ENCODE measurements at places on chromosomes 4 and X. TPM values are rescaled to one million over a fixed set of nuclear protein-coding genes. Genes with fewer than 3 reads are reported as not detected.

DNA sequence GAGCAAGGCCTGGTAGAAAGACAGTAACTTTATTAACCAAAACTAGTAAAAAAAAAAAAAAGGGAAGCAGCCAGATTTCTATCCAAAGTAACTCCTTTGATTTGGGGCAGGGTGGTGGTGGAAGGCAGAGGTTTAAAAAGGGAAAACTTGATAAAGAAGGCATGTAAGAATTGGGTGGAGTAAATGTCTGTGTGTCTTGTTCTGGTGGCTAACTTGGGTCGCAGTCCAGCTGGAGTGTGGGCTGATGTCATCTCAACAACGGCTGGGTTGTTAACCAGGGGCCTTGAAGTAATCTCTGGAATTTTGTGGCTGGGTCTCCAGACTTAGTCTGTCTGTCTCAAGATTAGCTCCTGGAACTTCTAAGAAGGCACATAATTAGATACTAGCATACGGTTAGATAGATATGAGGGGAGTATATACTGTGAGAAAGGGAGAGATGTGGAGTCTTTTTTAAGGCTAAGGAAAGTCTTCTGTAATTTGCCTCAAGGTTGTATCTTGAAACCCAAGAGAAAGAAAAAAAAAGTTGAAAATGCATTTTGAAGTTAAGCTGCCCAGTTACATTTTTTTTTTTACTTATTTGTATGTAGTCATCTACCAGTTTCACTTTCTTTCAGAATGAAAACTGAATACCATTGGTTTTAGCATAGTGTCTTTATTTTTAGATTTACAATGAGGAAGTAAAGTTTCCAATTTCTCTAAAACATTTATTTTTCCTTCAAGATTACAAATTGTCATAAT is 48.3 kb downstream of the MTHFD2L start:
- no peak for DNase-seq

GRCh38 chr4:80138551-80139538 is 58.5 kb upstream of the PRDM8 start:
- no peak for DNase-seq

DNA sequence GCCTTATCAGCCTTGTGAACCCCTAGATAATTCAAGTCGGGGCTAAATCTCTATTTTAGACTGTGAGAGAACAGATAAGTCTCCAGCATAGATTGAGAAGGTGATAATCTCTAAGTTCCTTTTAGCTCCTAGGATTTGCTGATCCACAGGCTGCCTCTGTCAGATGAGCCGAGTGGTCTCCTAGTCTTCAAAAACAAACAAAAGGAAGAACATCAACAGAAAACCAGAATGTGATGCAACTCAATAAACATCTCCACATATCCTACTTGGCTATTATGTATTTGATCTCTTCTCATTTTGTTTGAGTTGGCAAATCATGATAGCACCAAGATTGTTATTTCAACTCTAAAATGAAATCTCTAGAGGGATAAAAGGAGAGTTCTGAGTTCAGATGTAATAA is 88.4 kb upstream of the SLC7A11 start:
- DNase-seq: no peak

DNA sequence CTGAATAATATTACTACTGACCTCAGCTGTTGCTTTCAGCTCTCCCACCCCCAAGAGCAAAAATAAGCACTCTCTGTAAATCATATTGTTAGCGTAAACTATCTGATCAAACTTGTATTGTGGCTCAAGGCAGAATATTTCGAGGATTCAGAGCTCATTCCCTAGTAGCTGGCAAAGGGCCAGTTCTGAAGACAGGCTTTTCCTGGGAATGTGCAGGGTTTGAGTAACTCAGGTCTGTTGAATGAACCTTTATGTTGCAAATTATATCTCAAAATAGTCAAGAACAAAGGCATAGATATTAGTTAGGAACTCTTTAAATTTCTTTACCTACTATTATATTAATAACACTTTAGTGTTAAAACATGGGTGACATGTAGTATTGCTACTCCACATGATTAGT is 454.9 kb downstream of the CCSER1 start:
- no peak for DNase-seq

GRCh38 chr4:139934057-139934707 is 219.8 kb downstream of the MAML3 start:
- DNase-seq: peak; percentile 55

DNA sequence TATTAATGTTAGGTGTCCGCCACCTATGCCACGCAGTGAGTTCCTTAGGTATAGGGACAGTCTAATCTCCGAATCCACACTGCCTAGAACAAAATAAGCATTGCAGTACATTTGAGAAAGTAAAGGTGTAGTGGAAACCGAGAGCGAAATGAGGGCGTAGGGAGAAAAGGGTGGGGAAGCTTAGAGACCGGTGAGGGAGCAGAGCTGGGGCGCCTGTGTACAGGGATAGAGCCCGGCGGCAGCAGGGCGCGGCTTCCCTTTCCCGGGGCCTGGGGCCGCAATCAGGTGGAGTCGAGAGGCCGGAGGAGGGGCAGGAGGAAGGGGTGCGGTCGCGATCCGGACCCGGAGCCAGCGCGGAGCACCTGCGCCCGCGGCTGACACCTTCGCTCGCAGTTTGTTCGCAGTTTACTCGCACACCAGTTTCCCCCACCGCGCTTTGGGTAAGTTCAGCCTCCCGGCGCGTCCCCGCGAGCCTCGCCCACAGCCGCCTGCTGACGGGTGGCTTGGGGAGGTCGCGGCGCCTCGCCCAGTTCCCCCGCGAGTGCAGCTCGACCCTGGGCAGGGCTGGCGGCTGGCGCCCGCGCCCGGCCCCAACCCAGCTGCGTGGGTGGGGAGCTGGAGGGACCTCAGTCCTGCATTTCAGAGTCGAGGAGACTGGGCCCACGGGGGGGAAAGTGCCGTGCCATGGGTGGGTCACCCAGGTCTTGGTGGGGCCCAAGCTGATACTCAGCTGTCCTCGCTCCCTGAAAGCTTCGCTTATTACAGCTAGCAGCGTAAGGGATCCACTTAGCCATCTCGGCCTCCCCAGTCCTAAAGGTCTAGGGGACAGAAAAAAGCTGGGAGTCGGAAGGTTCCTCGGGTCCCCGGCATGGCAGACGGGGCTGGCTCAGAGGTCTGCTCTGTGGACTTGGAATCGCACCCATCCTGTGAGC is at the start of gene ANXA3:
TSS of gene ANXA3 (plus strand) at position 351 of the 932 bp plus-strand sequence. CDS start 2,704 bp downstream, outside the sequence.
- DNase-seq: peak; percentile 61

- no peak for DNase-seq
These were observed 507 bp downstream of the LIN54 start for GRCh38 chr4:83010111-83010521.

DNA sequence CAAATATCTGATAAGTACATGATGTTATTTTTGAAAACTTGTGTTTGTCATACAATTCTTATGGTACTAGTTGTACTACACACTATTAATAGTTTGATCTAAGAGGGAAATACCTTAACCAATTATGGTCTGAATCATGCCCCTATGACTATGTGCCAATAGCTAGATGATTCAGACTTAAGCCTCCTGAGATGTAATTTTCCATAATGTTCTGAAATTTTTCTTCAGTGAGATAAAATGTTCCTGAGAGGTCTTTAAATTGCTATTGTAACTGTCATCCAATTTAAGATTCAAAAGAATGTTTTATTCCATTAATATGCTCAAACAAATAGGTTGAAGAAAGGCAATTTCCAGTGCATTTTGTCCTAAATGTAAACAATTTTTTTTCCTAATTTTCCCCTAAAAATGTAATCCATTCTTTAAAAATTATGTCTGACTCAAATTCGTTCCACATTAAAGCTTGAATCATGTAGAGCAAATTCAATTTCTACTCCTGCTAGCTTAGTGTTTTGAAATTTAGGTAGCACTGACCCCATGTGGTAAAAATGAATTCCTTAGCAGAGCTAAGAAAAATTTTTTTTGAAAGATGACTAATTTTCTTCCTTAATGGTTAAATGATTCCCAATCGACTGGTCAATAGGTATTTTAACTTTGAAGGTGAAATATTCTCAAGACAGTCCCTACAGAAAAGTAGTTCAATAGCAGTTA is 49.1 kb downstream of the APOOL start:
- no peak for DNase-seq

MAP9 gene
- total RNA-seq: 20.1 TPM

- no peak for DNase-seq
These were observed 151.6 kb downstream of the GRID2 start for GRCh38 chr4:92455329-92455839.

DNA sequence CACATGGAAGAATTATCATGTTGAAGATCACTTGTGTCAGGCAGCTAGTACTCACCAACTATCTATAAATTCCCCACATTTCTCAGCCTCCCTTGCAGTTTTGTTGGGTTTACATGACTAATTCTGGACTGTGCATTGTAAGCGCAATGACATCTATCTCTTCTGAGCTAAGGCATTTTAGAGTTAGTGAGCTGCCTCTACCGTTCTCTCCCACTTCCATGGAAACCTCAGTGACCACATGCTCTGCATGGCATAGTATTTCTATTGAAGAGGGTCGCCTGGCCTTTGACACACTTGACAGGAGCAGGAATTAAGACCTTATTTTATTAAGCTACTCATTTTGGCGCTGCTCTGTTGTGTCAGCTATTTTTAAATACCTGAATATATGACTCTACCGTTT is 67.5 kb upstream of the NPY2R start:
- DNase-seq: no peak

Data from kidney (tissue), 22 donors.